AG04449 (cell line): ENCODE measurements at places on chromosomes 3 and 15.

GRCh38 chr3:170751899-170752293, 118.1 kb downstream of the RPL22L1 start:
- no peak for DNase-seq

- DNase-seq = no peak
Observed at GRCh38 chr3:54536450-54536849, 391.4 kb downstream of the LRTM1 start.

DNA sequence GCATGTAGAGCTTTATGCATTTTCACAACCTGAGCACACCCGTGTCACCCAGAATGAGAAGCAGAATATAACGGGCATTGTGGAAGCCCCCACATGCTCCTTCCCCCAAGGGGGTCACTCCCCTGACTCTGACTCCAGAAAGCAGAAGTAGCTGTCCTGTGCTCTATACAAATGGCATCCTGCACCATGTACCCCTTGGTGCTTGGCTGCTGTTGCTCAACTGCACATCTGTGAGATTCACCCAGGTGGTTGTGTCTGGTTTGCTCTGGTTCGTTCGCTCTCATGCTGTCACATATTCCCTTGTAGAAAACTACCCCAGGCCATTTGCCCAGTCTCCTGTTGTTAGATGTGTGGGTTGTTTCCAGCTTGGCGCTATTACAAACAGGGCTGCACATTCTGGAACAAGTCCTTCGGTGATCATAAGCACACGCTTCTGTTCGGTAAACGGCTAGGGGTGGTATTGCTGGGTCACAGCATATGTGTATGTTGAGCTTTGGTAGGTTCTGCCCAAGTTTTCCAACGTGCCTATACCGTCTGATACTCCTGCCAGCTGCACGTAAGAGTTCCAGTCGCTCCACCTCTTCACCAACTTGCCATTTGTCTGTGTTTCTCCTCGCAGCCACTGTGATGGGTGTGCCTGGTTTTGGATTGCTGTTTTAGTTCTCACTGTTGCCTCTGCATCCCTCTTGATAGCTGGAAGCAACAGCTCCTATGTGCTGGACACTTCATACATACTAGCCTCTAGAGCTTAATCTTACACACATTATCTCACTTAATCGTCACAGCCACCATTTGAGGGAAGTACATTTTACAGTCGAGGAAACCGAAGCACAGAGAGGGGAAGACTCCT, 65.4 kb upstream of the SLC6A6 start:
- no peak for DNase-seq

DNA sequence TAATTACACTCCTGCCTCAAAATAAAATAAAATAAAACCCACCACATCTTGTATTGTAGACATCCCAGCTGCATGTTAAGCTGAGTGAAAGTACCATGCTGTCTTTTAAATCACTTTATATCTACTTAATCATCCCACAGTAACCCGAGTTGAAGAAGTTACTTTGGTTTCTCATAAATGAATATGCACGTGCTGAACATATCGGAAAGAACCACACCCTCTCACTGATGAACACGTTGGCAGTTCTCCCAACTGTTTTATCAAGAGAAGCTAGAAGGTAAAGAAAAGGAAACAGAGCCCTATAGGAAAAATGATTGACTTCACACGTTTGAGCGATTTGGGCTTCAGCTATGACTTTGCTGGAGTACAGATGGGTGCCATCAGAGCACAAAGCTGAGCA, 15.9 kb upstream of the TM4SF19 start:
- DNase-seq = no peak

DNA sequence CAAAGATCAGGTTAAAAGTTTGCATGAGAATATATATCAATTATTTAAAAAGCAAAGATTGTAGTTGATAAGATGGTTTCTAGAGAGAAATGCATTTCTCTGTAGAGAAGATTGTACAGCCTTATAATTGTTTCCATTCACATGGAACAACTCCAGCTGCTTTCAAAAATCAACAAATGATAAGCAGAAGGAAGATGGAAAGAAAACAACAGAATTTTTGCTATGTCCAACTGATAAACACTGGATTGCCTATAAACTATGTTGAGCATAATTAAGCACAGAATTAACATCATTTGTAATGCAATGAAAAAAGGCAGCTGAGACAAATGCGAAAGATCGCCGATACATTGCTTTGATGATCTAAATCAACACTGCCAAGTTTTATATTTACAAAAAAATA, 89.0 kb downstream of the C3orf85 start:
- no peak for DNase-seq

DNA sequence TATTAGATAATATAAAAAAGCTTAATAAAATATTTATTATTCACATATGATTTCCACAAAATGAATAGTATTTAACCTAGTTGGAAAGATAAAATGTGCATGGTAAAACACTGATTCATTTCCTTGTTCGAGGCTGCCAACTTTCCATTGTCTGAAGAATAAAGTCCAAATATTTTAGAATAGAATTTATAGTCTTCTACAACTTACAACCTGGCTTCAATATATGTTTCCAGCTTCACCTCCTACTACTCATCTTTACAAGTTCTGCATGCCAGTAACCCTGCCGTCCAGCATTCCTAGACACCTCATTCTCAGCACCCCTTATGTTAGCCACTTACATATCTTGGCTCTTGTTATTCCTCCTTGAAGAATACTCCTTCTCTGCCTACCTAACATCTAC, 244.5 kb downstream of the FGF12 start:
- DNase-seq = no peak

DNA sequence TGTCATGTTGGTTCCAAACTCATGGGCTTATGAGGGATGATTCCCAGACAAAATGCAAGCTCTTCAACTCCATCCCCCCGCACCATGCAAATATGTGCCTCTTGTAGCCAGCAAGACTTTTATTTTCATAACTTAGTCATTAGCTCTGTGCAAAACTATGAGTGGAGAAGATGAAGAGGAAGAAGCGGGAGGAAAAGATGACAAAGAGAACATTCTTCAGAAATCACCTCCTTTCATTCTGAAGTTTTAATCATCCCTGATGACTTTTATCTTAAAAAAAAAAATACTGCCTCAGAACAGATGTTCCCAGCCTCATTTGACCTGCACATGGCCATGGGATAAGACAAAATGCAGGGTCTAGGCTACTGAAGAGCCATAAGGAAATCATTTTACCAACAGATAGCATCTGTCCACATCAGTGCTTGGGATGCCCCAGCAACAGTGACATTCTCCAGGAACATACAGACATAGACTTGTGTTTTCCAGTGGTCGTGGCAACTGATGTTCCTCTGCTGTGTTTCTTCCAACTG, 145.5 kb downstream of the WNT5A start:
- peak; percentile 44 for DNase-seq

DNA sequence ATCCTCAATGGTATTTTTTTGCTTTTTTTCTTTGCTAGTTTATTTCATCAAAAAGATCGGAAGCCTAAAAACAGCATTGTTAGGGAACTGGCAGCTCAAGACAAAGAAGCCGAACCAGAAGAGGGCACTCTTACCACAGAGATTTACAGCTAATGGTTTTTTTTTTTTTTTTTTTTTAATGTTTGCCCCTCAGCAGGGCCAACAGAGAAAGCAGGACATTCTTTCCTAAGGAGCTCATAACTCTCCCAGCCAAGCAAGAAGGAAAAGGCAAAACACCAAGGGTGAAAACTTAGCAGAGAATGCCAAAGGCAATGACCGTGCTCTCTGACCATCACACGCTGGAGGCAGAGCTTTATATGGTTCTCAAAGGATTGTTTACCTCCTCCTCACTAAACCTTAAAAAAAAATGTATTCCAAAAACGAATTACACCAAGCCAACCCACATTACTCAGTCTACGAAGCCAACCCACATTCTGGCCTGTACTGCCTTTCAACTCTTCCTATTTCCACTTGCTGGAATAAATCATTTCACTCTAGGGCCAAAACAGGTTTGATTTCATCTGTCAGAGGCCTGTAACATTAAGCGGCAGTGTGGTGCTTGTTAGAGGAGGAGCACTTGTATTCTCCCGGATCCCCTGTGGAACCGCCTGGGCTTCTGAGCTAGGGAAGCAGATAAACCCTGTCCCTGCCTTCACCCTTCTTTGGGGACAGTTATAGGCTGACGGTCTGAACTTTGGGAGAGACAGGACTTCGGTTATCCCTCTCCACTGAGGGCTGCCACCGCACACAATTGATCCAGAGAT, 35.6 kb upstream of the GYG1 start:
- peak; percentile 89 for DNase-seq

- no peak for DNase-seq
Observed at GRCh38 chr3:177013681-177014280, 183.5 kb downstream of the TBL1XR1 start.

DNA sequence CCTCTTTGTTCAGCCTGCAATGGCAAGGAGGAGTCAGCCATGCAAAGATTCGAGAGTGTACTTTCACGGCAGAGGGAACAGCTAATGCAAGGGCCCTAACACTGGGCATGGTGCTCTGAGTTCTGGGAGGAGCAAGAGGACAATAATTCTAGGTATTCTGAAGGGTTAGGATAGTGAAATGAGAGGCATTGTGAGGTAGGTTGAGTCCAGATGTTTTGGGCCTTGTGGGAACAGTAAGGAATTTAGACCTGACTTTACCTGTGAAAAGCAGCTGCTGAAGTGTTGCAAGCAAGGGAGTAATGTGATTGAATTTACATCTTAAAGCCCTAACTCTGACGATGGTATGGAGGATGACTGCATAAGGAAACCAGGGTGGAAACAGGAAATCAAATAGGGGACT, 211.6 kb downstream of the CNTN3 start:
- DNase-seq = no peak

- no peak for DNase-seq
Observed at GRCh38 chr3:87855616-87856015, 203.2 kb downstream of the CGGBP1 start.

DNA sequence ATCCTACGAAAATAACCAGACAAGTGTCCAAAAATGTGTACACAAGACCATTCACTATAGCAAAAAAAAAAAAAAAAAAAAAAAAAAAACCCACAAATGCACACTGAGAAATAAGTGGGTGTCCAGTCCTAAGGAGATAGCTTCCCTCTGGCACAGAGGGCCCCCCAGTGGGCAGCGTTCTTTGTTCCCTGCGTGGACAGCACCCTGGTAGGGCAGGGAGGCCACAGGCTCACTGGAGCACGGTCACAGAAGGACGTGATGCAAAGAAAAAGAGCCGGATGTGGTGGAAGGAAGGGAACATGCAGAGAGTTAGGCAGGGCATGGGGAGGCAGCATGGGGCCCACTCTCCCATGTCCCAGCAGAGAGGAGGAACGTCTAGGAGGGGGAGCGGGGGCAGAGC, 210.7 kb upstream of the NSMCE3 start:
- DNase-seq = no peak

DNA sequence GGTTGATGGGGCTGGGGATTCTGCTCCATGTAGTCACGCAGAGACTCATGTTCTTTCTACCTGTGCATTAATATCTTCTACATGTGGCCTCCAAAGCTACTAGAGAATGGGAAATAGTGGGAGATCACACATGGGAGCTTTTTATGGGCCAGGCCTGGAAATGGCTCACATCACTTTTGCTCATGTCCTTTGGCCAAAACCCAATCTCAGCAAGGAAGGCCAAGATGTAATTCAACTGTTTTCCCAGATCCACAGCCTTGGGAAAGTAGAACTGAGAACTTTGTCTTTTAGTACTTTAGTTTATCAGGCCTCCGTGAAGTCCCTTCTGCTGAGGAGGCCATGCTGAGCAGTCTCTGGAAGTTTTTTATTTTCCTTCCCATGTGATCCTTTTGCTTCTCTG, 73.2 kb upstream of the SLC4A7 start:
- DNase-seq = no peak

GRCh38 chr3:89682556-89682955, 575.1 kb downstream of the EPHA3 start:
- no peak for DNase-seq

DNA sequence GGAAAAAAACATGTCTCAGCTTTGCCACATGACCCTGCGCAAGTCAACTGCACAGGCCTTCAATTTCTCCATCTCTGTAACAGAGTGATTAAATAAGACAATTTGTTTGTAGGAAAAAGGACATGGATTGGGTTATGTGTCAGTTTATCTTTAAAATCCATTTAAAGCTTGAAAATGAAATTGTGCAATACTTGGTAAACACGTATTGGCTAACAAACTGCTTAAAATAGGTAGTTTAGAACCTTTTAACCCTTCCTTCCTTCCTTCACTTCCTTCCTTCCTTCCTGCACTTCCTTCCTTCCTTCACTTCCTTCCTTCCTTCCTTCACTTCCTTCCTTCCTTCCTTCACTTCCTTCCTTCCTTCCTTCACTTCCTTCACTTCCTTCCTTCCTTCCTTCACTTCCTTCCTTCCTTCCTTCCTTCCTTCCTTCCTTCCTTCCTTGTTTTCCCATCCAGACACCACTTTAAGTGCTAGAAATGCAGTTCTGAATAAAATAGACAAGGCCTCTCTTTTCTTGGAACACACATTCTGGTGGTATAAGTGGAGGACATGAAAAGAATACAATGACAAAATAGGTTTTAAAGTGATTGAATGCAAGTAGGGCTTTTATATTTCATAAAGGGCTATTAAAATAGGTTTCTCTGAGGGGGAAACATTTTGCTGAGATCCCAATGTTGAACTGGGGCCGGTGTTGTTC, 130.2 kb upstream of the TP63 start:
- no peak for DNase-seq

GRCh38 chr15:51224428-51224827, 114.0 kb downstream of the CYP19A1 start:
- no peak for DNase-seq

DNA sequence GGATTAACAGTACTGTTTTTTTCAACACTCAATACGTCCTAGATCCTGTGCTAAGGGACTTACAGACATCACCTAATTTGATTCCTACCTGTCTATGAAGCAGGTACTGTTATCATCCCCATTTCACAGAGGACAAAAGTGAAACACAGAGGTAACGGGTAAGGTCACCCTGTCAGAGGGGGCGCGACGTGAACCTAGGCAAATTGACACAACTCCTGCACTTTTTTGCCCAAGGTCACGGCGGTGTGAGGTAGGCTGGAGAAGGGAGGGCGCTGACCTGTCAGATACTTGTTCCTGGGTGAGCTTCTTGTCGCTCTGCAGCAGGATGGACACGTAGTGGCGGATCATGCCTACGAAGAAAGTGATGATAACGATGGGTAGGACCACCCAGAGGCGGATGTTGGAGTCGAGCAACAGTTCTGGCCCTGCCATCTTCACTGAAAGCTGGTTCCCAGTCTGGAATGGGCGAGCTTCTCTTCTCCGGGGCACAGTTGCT, 363 bp downstream of the EMC3 start:
- no peak for DNase-seq

DNA sequence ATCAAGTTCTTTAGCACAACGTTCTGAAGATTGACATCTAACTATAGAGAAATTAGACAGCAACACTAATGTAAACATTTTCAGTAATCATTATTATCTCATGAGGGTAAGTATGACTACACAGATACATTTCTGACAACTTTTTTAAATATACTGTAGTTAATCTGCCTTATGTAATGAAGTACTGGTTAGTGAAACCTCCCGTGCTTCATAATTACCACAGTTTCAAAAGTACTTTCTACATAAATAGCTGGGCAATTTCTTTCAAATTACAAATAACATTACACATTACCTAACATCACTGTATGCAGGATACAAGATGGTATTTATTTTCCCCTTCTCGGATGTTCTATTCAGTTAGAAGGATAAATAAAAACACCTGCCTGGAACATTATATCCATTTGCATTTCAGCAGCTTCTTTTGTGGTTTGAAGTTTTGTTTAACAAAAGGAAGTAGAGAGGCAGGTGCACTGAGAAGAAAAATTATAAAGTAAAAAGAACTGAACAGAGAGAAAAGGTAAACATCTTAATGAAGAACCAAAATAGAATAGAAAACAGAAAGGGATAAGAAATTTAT, 1241.5 kb upstream of the GBE1 start:
- no peak for DNase-seq

GRCh38 chr3:133880287-133880686, 15.4 kb downstream of the RAB6B start:
- DNase-seq = no peak
